ENCODE measurements at places on chromosomes 3 and 15. TPM values are rescaled to one million over a fixed set of nuclear protein-coding genes. Genes with fewer than 3 reads are reported as not detected.

DNA sequence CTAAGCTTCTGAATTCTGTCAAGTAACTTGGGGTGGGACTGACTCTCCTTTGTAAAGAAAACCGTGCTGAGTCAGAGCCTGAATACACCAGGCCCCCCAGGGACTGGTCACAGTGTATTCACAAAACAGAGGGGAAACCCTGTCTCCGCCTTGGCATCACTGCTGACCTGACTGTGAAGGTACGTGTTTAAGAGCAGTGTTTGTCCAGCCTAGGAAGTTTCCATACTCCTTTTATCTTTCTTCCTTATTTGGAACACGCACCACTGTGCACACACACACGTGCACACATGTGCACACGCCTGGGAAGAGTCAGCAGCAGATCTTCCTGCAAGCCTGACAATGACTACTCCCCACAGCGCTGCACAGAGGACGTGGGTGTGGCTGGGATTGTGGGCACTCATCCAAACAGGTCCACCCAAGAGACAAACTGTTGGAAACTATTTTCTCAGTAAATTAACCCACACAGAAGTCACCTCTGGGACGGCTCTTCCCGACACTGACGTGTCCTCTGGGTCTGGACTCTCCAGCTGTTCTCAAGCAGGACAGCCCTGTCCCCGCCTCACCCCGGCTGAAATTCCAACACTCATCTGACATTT, 87.7 kb downstream of the ATP10A start:
- peak; percentile 88 for DNase-seq

DNA sequence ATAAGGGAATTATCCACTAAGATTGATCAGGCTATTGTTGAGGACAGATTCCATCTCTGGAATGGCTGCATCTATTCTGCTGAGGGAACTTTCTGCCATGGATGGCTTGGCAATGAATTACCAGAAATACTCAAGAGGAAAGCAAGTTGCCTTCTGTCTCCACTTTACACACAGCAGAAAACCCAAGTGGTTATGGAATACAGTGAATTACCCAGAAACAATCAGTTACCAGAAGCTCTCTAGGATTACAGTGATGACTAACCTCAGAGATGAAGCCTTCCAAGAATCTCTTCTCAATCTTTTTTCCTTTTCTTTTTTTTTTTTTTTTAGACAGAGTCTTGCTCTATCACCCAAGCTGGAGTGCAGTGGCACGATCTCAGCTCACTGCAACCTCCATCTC, 183.3 kb downstream of the WDR76 start:
- DNase-seq, result no peak

DISP2 gene
- 0.75 TPM for total RNA-seq

GRCh38 chr3:147421184-147421912, 12.2 kb downstream of the ZIC1 start:
- peak; percentile 33 for DNase-seq

SOX2 gene
- 0.22 TPM for total RNA-seq

- DNase-seq, result no peak
These were observed 119.6 kb downstream of the TFDP2 start for GRCh38 chr3:142029791-142030190.

DNA sequence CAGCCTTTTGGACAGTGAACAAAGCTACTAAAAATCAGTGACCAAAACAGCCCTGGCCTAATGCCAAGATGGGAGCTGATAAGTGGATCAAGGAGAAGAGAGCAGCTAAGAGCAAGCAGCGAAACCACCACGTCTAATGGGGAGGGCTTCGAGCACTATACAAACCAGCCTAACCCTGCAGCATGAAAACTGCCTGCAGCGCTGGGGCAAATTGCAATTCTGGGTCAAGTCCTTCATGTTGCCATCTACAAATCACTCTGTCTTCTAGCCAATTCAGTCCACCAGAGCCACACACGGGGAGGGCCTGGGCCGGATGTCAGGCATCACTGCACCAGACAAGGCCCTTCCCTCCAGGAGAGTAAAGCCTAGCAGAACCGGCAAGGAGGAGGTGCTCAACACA, 30.5 kb upstream of the SPATA12 start:
- no peak for DNase-seq

DNA sequence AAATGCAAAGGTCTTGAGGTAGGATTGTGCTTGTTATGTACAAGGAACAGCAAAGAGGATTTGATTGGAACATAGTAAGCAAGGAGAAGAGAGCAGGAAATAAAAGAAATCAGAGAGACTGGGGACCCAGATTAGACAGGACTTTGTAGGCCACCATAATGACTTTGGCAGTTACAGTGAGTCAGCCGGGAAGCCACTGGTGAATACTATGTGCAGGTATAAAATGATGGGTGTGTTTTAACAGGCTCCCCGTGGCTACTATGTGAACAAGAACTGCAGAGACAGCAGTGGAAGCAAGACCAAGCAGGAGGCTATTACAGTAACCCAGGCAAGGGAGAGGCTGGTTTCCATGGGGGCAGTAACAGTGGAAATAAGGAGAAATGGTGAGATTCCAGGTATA, 55.2 kb downstream of the NPTN start:
- DNase-seq, result no peak

SLC9C1 gene
- total RNA-seq, result 1.2 TPM

Data from muscle of leg (tissue), 16 donors.